Mucosa of descending colon (tissue), 3 donors: ENCODE measurements at places on chromosomes 16 and 17.
A peak's percentile ranks its signal among the peaks of the same experiment; 100 is the strongest.

DNA sequence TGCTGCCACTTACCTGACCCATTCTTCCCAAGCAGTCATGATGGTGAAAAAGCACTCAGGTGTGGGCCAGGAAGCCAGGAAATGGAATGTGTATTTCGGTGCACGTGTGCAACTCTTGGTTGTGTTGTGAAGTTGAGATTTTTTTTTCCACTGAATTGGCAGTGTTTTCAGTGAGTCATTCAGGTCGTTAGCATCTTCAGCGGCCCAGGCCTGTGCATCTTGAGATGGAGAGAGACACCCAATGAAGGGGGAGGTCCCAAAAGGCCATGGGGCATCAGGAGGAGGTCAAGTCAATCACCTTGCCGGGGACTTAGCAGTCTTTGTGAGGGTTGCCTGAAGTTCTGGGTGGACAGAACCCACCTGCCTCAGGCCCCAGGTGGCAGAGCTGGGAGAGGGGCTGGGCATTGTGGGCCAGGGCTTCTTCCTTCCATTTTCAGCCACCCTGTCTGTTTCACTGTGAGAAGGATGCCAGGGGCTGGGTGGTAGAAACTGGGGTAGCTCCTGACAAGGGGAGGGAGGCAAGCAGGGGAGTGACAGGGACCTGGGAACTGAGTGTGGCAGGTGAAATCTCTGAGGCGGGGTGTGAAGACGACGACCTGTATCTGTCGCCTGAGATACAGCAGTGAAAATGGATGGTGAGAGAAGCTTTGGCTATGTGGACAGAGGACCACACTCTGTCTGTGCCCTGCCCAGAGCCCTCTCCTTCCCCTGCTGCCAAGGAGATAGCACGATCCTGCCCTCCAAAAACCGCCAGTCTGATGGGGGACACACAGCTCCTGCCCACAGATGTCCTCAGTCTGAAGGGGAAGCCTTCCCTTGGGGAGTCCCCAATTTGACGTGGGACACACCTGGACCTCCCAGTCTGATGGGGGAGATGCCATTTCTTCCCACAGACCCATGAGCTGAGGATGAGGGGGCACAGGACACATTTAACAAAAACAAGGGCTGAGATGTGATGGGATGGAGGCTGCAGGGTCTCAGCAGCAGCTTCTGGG lies 11.9 kb downstream of the TBKBP1 start:
- DNase-seq = no peak

DNA sequence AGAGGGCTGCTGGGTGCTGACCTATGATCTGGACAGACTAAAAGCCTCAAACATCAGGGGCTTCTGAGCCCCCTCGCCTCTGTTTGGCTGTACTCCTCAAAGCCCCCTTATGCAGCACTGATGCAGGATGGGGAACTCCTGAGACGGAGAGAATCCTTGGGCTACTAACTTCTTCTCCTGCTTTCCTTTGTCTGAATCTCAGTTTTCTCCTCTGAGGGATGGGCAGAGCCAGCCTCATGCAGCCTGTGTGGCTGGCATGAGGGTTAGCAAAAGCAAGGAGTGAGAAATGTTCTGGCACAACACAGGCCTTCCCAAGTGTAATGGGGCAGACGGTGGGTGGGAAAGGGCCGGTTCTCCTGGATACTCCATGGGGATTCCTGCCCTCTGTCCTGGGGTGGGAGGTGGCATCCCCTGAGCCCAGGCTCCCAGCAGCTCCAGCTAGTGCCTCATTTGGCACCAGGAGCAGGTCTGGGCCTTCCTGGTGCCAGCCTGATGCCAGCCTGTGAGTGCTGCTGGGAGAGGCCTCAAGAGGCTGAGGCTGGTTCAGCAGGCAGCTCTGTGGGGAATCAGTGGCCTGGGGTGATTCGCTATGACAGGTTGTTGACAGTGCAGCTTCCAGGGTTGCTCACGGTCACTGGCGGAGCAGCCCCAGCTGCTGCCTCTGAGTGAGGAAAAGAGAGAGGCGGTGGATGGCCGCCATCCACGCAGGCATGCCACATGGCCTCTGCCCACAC lies 4.0 kb upstream of the BRD7 start:
- no peak for DNase-seq

GRCh38 chr16:8644211-8645140 lies 23.0 kb downstream of the METTL22 start:
- DNase-seq = peak; percentile 61

DNA sequence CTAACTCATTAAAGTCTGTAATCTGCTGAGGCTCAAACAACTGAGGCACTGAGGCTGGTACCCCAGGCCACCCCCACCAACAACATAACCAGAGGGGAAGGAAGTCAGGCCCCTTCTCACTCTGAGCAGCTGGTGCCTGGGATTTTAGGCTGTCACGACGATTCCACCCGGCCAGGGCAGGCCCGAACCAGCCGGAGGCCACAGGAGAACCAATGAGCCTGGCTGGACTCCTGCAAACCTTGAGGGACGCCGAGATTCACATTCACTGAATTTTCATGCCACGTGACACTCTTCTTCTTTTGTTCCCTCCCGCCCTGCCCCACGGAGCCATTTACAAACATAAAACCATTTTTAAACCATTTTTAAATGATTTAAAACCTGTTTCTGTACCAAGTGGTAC lies 48.1 kb downstream of the RPH3AL start:
- no peak for DNase-seq

- no peak for DNase-seq
Observed at GRCh38 chr17:45139533-45139920, 4.0 kb downstream of the ACBD4 start.

GRCh38 chr17:35046740-35047283 lies 16.7 kb downstream of the RFFL start:
- DNase-seq = no peak
